ENCODE measurements at places on chromosomes 2 and 18.

DNA sequence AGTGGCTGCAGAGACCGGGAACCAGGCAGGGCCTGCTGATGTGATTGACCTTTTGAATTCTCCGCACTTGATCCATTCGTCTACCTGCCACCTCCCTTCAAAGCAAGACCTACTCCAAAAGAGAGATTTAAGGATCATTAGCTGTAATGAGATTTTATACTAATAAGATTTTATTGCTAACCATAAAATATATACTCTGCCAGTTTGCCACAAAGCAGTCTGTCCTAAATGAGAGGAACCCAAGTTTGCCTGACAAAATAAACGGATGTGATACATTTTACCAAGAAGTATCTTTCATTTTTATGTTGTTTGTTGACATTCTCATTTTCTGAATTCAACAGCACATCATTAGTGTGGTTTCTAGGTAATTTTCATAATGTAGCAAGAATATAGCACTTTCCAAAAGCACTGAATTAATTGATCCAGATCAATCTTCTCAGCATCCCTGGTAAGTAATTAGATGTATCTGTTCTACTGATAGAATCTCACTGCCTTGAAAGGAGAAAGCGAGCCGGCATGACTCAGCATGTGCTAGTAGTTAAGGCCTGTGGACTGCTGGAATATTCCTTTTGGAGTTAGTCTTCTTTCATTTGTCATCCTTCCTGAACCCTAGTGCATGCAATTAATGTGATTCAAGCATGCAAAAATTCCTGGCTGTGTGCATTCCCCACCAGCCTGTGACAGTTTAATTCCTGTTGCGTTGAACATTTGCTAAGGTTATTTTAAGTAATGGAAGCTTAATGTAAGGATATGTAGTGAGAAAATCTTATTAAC lies 128.5 kb downstream of the ARL6IP6 start:
- no peak for DNase-seq

- no peak for DNase-seq
These were observed 1588.9 kb upstream of the TMEFF2 start for GRCh38 chr2:193783681-193784080.

DNA sequence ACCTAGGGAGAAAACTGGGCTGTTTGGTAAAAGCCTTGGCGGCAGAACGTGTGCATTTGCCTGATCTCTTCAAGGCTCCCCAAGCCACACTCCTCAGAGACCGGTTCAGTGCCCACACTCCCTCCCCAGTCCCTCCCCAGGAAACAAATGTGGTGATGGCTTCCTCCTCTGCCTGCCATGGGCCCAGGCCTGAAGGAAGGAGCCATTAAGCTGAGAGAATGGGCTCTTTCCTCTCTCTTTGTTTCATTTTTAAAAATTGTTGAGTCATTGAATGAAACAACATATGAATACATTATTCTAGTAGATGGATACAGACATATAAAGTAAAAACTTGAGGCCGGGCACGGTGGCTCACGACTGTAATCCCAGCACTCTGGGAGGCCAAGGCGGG lies 50.6 kb upstream of the YWHAQ start:
- no peak for DNase-seq

DNA sequence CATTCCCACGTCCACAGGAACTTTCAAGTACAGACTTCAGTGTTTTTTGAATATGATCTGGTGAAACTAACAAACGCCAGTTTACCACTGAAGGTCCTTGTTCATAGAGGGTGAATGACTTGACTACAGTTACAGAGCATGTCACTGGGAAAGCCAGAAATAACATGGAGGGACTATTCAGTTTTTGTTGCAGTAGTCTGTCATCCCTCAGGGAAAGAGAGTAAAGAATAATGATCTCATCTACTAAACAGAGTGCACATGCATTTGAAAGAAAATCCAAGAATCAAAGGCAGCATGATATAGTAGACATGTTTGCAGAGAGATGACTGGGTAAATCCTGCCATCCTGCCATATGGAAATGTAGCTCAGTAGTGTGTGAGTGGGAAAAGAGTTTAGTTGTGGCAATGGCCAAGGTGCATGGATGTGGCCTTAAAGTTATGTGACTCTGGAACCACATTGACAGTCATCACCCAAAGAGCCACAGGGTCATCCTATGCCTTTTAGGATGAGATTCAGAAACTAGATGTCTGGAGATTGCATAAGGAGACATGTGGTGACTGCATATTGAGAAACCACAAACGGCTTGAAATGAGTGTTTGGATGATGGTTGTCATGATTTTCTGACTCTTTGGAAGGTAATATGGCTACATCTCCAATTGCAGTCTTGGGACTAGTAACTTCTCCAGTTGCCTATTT lies 125.3 kb upstream of the ZEB2 start:
- no peak for DNase-seq

Measured in H54 (cell line).